ENCODE measurements at places on chromosomes 4 and X. TPM values are rescaled to one million over a fixed set of nuclear protein-coding genes. Genes with fewer than 3 reads are reported as not detected.

CCNQ gene
- total RNA-seq: 42.6 TPM

GDPD2 gene
- not detected for total RNA-seq

YY2 gene
- total RNA-seq: 1.2 TPM

MAGEB16 gene
- not detected for total RNA-seq

IGFBP7 gene
- total RNA-seq: 377 TPM

SERTM2 gene
- total RNA-seq: not detected

KDR gene
- 226 TPM for total RNA-seq

HTN1 gene
- not detected for total RNA-seq

UGT8 gene
- total RNA-seq: not detected

PAGE2 gene
- total RNA-seq: not detected

BTC gene
- not detected for total RNA-seq

SSX2 gene
- total RNA-seq: not detected

PIN4 gene
- 14.6 TPM for total RNA-seq

VEGFD gene
- 0.32 TPM for total RNA-seq

TRAPPC11 gene
- 35.4 TPM for total RNA-seq

PNMA6A gene
- 1.1 TPM for total RNA-seq

ERAS gene
- total RNA-seq: not detected

SOWAHB gene
- total RNA-seq: not detected

AMBN gene
- not detected for total RNA-seq

RNF128 gene
- under 0.01 TPM for total RNA-seq

BTK gene
- total RNA-seq: 0.15 TPM

KCNIP4 gene
- total RNA-seq: 0.46 TPM

SUPT20HL2 gene
- total RNA-seq: not detected

JCHAIN gene
- total RNA-seq: not detected

GAB3 gene
- total RNA-seq: 1.6 TPM

HS6ST2 gene
- 1.3 TPM for total RNA-seq

GAGE12H gene
- not detected for total RNA-seq

AKAP14 gene
- not detected for total RNA-seq

FATE1 gene
- not detected for total RNA-seq

USP17L15 gene
- not detected for total RNA-seq

DCAF4L1 gene
- under 0.01 TPM for total RNA-seq

MGARP gene
- 59.3 TPM for total RNA-seq

RAB41 gene
- not detected for total RNA-seq

SERPINA7 gene
- total RNA-seq: not detected

BEX2 gene
- 1.5 TPM for total RNA-seq

BCLAF3 gene
- 2.3 TPM for total RNA-seq

SLC10A4 gene
- total RNA-seq: 0.30 TPM

ARMCX4 gene
- 5.8 TPM for total RNA-seq

KLHL13 gene
- 18.5 TPM for total RNA-seq

PPP1R2C gene
- total RNA-seq: not detected

PAK3 gene
- under 0.01 TPM for total RNA-seq

S100G gene
- not detected for total RNA-seq

SHOX gene
- total RNA-seq: not detected

MAGEE1 gene
- 1.2 TPM for total RNA-seq

TSPAN6 gene
- 66.3 TPM for total RNA-seq

FDCSP gene
- total RNA-seq: not detected

CCSER1 gene
- total RNA-seq: 1.4 TPM

ABCG2 gene
- 4.9 TPM for total RNA-seq

TLL1 gene
- total RNA-seq: 10.1 TPM

USP51 gene
- total RNA-seq: 1.7 TPM

PRIMPOL gene
- 11.7 TPM for total RNA-seq

PFKFB1 gene
- total RNA-seq: not detected
